ENCODE measurements at places on chromosomes 2 and 18.

DNA sequence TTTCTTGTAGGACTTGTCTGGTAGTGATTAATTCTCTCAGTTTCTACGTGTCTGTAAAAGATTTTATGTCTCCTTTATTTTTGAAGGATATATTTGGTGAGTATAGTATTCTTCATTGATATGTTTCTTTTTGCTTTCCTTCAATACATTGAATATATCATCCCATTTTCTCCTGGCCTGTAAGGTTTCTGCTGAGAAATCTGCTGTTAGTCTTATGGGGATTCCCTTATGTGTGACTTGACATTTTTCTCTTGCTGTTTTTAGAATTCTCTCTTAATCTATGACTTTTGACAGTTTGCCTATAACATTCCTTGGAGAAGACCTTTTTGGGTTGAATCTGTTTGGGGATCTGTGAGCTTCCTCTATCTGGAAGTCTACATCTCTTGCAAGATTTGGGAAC is 281.0 kb upstream of the MEIS1 start:
- no peak for DNase-seq

- DNase-seq = no peak
Observed at GRCh38 chr2:1972422-1972821, 228.1 kb upstream of the PXDN start.

- no peak for DNase-seq
Observed at GRCh38 chr2:120470041-120470965, 124.4 kb downstream of the INHBB start.

- DNase-seq = no peak
Observed at GRCh38 chr18:79374408-79375171, 21.1 kb upstream of the NFATC1 start.

DNA sequence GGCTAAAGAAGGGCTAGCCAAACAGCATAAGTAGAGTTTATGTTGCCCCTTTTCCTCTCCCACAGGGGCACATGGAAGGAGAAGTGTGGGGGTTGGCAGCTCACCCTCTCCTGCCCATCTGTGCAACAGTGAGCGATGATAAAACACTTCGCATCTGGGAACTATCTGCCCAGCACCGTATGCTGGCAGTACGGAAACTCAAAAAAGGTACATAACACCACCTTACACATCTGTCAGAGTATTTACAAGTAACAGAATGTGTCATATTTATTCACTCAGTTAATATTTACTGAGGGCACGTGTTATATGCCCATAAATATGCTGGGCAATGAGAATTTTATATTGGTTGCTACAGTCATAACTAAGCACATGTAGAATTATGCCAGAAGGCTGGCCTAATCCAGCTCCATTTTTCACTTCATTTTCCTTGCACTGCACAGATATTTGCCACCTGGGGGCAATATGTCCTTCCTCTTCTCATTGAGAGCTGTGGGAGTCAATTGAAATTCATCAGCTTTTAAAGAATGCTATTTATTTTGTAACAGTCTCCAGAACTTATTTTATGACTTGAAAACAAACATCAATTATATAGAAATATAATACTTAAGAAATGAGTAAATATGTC is 150.6 kb downstream of the RTN4 start:
- no peak for DNase-seq

GRCh38 chr18:33135951-33136660 is 304.4 kb downstream of the CCDC178 start:
- no peak for DNase-seq

DNA sequence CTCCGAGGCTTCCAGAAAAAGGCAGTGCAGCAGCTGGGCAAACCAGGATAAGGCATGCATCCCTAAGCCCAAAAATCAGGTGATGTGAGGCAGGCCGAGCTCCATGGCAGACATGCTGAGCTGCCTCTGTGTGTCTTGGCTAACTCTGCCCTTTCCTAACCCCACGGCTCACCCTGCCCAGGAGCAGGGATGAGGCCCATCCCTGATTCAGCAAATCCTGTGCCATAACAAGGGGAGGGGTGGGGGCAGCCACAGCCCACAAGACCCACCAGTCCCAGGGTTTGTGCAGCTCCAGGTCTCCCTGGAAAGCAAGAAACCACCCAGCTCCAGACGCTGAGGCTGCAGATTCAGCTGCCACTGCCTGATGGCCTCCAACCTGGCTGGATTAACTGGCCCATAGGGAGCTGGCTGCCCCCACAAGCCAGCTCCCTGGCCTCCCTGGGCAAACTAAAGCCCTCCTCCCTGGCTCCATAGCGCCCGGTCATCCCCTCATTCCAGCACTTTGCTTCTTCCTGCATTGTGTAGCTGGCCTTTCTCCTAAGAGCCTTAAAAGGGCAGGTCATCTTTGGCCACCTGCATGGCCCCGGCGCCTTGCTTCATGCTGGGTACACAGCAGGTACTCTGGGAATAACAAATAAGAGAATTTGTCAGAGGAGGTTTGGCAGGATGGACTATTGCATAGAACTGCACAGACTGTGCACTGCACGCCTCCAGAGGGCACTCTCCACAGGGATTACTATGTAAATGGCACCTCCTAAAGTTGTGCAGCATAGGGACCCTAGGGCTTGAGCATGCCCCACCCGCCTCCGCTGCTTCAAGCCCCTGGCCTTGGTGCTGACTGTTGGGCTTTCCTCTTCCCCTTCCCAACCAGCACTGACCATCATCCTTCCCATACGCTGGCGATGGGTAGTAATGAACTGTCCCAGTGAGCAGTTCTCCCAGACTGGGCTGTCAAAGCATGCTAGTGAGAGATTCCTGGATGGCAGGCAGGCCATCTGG is 10.7 kb downstream of the STEAP3 start:
- no peak for DNase-seq

DNA sequence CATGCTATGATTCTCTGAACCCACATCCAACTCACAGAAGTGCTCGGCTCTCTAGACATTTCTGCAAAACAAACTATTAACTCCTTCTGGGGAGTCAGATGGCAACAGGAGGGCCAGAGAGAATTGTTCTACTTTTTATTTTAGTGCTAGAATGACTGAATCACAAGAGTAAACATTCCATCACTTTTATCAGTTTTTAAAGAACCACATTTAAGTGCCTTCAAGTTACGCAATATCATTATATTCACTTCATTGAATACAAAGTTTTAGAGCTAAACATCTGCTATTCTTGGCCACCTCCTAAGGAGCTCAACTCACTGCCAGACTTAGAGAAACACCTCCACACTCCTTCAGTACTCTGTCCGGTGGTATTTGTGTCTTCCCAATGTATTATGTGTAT is 22.4 kb downstream of the B4GALT6 start:
- no peak for DNase-seq

DNA sequence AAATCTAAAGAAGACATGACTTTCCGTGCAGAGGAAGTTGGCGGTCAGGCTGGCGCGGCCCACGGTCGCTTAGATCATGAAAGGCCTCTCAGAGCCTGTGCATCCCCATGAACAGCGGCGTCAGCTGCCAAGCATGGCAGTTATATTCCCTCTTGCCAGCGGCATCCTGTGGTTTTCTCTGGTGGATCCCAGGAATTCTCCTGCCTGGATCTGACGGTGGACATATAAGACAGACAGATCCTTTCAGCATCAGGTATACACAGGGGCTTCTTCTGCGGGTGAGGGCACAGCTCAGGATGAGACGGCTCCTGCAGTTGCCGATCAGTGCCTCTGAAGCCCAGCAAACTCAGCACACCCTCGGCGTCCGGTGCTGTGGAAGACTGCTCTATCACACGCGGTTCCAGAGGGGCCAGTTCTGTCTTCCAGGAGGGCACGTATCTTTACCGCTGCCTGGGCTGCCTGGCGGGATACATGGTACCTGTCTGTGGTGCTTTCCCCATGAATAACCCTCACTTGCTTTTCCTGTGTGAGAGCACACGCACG is 157.8 kb downstream of the LDLRAD4 start:
- DNase-seq = no peak

GRCh38 chr2:203533676-203534591 is 1.2 kb downstream of the RAPH1 start:
- no peak for DNase-seq

DNA sequence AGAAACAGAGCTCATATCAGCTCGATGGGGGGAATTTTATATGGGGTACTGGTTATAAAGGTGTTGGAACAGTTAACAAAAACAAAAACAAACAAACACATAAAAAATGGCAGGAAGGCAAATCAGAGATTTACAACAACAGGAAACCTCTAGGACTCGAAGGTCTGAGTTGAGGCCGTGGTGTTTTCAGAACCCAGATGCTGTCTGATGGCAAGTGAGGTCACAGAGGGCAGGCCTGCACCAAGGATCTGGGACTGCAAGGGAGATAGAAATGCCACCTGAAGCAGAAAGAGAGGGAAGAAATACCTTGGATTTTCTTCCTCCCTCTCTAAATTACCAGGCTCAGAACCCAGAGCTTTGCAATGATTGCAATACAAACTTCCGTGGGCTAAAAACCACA is 429.5 kb downstream of the ZNF521 start:
- DNase-seq = no peak

GRCh38 chr18:49754866-49755265 is 58.5 kb downstream of the ACAA2 start:
- DNase-seq = no peak

- DNase-seq = peak; percentile 36
Observed at GRCh38 chr2:238370823-238371372, 50.6 kb downstream of the TRAF3IP1 start.

GRCh38 chr2:205060269-205060668 is 515.0 kb downstream of the PARD3B start:
- DNase-seq = no peak

- no peak for DNase-seq
Observed at GRCh38 chr2:159863526-159864160, 65.6 kb upstream of the CD302 start.

DNA sequence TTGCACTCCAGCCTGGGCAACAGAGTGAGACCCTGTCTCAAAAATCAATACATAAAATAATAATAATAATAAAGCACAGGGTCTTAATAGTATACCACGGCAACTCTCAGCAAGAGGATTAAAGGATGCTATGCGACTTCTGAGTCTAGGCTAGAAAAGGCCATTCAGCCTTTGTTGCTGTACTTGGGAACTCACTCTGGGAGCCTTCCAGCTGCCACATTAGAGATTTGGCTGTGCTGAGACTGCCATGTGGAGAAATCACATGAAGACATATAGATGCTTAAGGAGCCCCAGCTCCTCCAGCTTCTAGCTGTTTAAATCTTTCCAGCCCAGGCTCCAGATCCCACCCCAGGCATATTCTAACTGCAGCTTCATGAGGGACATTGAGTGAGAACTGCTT is 8.2 kb upstream of the TANC1 start:
- no peak for DNase-seq

GRCh38 chr18:31819106-31819924 is 58.6 kb upstream of the SLC25A52 start:
- DNase-seq = peak; percentile 51

- DNase-seq = peak; percentile 77
Observed at GRCh38 chr2:233059797-233060500, at the start of gene INPP5D. Gene INPP5D (plus strand): TSS chr2:233060342. CDS start chr2:233060479, 137 bp downstream.

- DNase-seq = no peak
Observed at GRCh38 chr2:241849616-241850543, 8.8 kb downstream of the PDCD1 start.

DNA sequence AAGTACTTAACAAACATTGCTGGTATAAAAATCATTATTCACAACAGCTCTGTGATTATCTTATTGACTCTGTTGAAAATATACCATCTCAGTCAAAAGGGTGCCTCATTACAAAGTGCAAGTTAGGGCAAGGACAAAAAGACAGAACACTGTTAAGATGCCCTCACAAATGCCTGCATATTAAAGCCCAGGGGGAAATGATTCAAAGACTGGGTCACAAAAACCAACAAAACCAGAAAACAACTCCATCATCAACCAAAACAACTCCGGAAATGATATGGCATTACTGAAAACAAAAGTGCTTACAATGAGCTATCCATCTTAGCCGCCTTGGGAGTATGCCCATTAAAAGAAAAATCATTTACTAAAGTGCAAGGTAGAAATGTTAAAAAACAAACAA is 9.9 kb downstream of the PLA2R1 start:
- no peak for DNase-seq

DNA sequence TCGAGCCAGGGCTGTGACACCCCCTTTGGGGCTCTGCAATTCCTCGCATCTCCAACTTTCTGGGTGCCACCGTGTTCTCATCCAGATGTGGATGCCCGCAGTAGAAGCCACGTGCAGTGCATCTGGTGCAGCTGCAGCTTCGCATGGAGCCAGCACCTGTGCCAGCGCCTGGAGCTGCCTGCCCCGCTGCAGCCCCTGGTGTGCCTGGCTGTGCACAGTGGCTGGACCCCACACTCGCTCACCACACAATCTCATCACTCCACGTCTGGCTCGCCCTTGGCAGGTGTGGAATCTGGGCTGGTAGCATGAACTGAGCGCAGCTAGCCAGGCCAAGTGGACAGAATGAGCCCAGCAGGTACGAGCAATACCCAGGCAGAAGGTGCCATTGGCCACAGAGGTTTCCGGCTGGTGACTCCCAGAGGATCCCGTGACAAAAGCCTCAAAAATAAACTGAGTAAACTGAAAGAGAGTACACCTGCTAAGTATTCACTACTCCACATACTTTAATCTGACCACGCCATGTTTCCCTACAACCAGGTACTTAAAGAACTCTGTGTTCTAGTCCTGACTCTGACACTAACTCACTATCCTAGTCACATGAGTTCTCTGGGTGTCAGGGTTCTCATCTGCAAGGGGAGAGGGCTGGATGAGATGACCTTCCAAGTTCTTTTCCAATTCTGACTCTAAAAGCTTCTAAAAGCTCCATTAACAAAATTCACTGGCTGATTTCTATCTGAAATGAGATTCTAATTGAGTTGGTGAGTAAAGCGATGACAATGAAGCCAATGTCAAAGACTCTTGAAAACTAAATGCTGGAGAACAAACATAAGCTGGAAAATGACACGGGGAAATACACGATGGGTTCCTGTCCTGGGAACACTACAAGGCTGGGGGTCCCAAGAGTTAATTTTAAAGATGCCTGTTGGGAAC is 37.1 kb downstream of the RNF152 start:
- no peak for DNase-seq

GRCh38 chr2:55138882-55139229 is 88.6 kb upstream of the RTN4 start:
- no peak for DNase-seq

DNA sequence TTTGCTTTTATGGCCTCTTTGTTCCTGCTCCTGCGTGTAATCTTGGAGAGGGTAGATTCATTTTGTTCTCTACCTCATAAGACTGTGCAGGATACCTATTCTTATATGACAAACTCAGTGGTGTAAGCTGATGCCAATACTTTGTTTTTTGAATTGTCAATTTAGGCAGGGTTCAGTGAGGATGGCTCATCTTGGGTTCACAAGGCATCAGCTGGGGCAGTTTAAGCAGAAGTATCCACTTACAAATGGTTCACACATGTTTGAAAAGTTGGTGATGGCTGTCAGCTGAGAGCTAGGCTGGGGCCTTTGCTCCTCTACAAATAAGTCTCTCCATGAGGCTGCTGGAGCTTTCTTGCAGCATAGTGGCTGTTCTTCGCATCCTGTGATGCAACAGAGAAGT is 920.6 kb upstream of the PIK3C3 start:
- no peak for DNase-seq
